Hematopoietic multipotent progenitor cell treated with erythropoietin and hydrocortisone succinate and interleukin-3 and kit ligand, for 6 days (in vitro differentiated cells): ENCODE measurements at places on chromosomes 12 and 14.

GRCh38 chr14:69708586-69709560, 58.1 kb upstream of the SRSF5 start:
- peak; percentile 74 for DNase-seq

- DNase-seq: no peak
Observed at GRCh38 chr14:68448252-68448902, 344.5 kb downstream of the ZFP36L1 start.

- DNase-seq: no peak
Observed at GRCh38 chr12:33724867-33725266, 285.2 kb upstream of the SYT10 start.

DNA sequence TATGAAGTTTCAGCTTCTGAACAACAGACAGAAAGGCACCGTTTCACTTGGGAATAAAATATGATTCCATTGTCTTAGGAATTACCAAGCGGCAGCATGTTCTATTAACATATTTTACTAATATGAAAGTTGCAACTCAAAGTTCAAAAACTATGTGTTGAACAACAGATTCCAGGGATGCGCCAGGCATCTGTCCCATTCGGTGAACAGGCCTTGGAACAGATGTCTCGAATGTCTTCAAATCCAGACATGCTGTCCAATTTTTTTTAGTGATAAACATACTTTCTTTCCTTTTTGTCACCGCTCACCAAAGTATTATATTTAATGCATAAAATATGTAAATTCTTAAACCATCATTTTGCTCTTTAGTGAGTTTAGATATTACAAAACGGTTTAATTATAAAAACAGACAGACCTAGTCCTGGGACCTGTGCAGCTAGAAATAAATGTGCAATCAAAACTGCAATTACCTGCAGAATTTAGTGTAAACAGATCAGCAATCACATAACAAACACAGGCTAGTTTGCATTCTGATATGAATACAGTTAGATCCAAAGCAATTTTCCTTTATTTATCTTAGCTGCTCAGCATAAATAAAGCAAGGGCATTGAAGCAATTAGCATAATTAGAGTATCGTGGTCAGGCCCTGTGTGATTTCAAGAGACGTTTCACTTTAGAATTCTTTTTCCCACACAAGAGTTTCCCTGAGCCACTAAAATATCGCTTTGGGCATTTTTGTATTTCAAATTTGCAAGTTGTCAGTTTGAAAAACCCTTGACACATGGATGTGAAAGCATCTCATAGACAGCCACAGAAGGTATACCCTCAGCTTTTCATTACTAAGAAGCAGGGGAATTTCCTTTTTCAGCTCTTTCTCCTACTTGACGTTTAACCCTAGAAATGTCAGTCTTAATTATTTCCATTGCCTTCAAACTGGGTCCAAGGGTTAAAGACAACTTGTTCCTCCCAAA, 420.8 kb downstream of the EGLN3 start:
- no peak for DNase-seq

- DNase-seq: peak; percentile 77
Observed at GRCh38 chr14:68682166-68683103, 110.4 kb downstream of the ZFP36L1 start.

DNA sequence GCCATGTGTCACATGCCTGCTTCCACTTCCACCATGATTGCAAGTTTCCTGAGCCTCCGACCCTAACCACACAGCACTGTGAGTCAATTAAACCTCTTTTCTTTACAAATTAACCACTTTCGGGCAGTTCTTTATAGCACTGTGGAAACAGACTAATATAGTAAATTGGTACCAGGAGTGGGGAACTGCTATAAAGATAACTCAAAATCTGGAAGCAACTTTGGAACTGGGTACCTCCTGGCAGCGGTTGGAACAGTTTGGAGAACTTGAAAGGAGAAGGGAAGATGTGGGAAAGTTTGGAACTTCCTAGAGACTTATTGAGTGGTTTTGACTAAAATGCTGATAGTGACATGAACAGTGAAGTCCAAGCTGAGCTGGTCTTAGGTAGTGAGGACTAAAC, 436.1 kb downstream of the TMEM121 start:
- DNase-seq: no peak

DNA sequence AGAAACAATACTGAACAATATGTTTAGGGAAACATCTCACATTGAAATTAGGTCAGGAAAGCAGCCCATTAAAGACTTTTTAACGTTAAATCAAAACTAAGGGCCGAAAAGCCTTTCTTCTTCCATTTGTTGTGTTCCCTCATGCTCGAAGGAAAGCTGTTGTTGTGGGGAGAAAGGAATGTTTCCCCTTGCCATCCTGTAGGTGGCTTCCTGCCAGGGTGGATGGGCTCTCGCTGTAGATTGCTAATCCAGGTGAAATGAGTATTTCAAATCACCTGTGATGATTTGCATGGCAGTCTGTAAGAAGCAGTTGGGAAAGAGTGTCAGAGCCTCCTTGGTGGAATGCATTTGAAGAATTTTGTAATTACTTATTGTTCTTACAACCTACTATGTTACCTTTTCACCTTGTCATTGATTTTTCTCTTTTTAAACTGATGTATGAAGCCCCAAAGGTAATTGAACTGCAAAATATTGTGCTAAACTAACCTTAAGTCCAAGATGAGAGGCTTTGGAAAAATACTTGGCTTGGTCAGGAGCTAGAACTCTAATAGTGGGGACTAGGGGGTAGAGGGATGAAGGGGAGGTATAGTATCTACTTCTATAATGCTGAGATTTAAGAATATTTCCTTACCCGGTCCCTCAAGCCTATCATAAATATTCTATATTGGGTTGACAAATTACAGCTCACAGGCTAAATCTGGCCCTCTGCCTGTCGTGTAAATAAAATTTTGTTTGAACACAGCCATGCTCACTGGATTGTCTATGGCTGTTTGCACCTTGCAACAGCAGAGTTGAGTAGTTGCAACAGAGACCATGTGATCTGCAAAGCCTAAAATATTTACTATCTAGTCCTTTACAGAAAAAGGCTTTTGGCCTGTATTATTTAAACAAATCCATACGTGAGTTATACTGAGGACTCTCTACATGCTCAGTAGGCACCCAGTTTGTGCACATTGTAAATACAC, 7.7 kb upstream of the DCP1B start:
- DNase-seq: no peak

GRCh38 chr12:1919284-1919683, 832 bp upstream of the CACNA2D4 start:
- DNase-seq: no peak
